ENCODE measurements at places on chromosomes 3 and 15.

GRCh38 chr3:50147861-50148260 is 7.3 kb upstream of the SEMA3F start:
- no peak for DNase-seq

- no peak for DNase-seq
Measured at GRCh38 chr15:75823860-75824613, 19.2 kb upstream of the UBE2Q2 start.

- no peak for DNase-seq
Measured at GRCh38 chr15:68231102-68231818, 1.7 kb upstream of the CLN6 start.

GRCh38 chr3:6854184-6854583 is 6.7 kb upstream of the GRM7 start:
- no peak for DNase-seq

DNA sequence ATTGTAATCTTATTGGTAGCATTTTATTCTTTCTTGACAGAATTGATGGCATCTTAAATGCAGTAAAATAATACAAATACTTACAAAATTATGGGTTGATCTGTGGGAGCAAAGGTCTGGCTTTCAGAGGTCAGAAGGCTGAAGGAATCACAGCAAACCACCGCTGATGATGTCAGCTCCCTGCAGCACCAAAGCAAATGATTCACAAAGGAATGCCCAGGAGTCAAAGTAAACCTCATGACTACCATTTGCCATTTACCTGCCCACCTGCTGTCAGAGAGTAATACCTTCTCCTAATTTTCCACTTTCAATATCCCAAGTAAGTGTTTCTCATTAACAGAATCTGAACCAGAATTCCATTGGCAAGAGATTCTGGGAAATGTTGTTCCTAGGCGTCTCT is 46.1 kb downstream of the CPA3 start:
- DNase-seq = no peak

DNA sequence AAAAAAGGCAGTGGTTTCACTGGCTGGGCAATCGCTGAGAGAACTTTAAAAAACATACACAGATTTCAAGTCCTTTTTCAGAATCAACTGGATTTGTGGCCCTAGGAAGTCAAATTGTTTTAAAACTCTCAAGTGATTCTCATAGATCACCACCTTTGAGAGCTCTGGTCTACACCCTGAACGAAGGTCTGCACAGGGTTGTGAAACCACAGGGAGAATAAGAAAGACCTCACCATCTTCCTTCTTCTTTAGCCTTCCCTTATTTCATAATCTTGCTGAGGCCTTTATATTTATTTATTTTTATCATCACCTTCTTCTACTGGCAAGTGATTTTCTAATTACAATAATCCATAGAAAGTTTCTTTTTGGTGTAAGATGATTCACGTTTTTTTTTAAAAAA is 58.1 kb downstream of the FOXP1 start:
- no peak for DNase-seq

DNA sequence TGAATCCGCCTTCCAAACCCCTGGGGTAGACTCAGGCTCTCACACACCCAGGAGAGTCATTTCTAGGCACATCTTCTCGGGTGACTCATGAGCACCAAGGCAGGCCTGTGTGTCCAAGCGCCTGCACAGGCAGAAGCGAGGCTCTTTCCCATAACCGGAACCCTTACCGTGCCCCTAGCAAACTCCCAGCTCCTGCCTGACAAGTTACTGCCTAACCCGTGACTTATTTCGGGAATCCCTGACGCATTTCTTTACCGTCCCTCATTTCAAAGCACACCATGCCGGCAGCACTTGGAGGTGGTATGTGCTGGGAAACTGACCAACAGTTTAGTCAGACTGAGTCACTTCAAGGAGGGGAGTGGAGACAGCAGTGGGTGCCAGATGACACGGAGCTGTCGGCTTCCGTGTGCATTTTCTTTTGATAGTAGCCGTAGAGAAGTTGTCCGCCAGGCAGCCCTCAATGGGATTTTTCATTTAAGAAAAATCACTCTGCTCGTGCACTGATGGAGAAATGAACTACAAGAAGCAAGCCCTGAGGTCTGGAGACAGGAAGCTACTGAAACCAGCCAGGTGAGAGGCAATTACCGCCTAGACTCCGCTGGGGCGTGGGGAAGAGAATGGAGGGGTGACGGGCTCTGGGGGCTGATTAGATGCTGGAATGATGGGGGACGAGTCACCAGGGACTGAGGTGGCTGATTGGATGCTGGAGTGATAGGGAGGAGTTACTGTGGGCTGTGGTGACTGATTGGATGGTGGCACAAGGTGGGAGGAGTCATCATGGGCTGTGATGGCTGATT is 17.3 kb upstream of the HRH1 start:
- no peak for DNase-seq

DNA sequence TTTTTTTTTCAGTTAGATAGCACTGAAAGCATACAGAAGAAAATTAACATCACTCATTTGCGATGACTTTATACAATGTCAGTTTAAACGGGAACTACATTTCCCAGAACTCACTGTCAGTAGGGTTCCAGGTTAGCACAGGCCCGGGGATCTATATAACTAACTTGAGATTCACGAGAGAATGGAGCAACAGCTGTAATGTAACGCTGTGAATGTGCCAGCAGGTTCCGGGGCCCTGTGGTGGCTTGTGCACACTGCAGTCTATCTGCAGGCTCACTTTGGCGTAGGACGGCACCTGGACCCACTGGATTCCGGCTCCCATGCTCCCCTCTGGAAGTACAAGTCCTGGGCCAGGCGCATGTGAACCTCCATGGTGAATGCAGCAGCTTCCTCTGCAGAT is 19.4 kb downstream of the CCR1 start:
- DNase-seq = no peak

GRCh38 chr3:120497336-120497735 is 46.5 kb upstream of the FSTL1 start:
- no peak for DNase-seq

- DNase-seq = no peak
Measured at GRCh38 chr15:62740141-62741004, 302.2 kb upstream of the TPM1 start.

- peak; percentile 78 for DNase-seq
Measured at GRCh38 chr15:39510001-39510701, 70.7 kb upstream of the THBS1 start.

DNA sequence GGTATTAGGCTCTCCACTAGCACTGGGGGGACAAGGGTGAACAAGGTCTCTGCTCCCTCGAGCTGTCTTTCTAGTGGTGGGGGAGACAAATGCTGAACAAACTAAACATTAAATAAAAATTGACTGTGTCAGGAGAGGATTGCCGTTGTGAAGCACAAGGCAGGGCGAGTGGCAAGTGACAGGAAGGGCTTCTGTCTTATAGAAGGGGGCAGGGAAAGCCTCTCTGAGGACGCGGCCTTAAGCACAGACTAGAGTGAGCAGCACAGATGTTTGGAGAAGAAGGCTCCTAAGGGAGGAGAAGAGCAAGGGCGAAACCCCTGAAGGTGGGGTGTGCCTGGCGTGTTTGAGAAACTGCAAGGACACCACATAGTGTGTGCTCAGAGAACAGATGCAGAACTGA is 50.9 kb upstream of the ATP2B2 start:
- no peak for DNase-seq

DNA sequence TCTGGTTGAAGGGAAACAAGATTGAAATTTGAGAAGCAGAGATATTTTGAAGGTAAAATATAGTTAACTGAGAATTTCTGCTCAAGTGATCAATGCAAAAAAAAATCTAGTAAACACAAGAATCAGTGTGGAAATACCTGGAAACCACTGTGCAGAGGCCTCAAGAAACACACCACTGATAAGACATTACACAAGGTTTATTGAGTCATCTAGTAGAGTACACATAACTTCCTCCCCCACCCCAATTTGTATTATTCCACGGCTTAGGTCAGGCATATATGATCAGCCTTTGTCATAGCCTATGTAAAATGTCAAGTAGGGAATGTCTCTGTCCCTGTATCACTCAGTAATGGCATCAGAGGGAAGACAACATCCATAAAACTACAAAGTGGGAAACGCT is 447.8 kb upstream of the BCHE start:
- DNase-seq = no peak

- DNase-seq = no peak
Measured at GRCh38 chr3:99287876-99288275, 350.5 kb upstream of the COL8A1 start.

DNA sequence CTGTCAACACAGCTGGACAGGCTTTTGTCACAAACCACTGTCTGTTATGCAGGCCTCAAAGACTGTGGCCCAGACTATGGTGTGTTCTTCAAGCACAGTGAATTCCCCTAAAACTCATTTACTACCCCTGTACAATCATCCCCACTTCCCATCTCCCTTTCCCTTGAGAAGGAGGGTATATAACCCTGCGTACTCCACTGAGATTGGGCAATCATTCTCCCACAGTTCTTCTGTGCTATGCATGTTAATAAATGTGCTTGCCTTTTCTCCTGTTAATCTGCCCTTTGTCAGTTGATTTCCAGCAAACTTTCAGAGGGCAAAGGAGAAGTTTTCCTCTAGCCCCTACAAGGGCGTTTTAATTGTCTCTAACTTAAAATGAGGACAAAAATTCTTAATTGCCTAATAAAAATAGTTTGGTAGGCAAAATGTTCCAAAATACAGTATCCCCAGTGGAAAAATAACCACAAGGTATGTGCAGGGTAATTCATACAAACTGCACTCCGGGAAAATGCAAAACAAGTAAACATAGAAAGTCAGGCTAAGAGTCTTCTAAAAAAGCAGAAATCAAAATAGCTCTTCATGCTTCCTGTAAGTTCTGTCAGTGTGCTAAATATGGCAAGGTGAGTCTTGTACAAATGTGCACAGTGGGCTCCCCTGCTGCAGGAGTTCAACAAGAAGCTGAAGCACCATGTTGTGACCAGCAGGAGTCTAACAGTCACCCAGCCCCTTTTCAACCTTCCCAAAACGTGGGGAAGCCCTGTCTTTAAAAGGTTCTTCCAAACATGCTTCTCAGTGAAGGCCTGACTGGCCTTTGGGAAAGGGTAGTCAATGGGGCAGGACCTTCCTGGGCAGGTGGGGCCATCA is 10.2 kb downstream of the ATP10A start:
- DNase-seq = no peak

- peak; percentile 90 for DNase-seq
Measured at GRCh38 chr3:143119009-143119914, at the start of gene CHST2. Gene CHST2, plus strand, starts transcription at chr3:143119771. Its CDS starts 1,046 bp downstream, at chr3:143120817.

DNA sequence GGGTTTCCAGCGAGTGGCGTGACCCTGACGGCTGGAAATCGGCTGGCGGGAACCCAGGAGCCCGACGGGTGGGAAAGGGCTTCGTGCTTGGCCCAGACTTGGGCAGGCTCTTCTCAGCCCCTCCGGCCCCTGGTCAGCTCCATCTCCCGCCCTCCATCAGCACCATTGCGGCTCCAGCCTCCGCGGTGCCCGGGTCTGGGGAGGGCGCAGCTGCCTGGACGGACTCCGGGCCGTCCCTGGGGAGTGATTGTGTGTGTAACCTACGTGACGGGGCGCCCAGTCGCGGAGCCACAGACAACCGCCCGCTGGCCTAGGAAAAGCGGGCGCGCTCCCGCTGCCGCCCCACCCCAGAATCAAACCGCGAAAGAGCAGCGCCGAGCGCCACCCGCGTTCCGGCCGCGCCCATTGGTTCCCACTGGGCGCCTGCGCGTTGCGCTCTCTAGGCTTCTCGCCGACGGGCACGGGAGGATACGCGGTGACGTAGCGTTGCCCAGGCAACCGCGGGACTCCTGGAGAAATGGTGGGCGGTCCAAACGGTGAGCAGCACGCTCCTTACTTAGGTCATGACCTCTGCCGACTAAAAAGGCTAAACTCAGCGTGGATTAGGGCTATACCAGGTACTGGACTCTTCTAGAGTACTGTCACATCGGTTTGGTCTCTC is at the start of gene CFAP20DC:
CFAP20DC (minus strand) TSS at position 355 of the 661 bp plus-strand sequence. CDS start 394 bp downstream, outside the sequence.
- peak; percentile 93 for DNase-seq

GRCh38 chr15:96349857-96350720 is 19.6 kb downstream of the NR2F2 start:
- no peak for DNase-seq

DNA sequence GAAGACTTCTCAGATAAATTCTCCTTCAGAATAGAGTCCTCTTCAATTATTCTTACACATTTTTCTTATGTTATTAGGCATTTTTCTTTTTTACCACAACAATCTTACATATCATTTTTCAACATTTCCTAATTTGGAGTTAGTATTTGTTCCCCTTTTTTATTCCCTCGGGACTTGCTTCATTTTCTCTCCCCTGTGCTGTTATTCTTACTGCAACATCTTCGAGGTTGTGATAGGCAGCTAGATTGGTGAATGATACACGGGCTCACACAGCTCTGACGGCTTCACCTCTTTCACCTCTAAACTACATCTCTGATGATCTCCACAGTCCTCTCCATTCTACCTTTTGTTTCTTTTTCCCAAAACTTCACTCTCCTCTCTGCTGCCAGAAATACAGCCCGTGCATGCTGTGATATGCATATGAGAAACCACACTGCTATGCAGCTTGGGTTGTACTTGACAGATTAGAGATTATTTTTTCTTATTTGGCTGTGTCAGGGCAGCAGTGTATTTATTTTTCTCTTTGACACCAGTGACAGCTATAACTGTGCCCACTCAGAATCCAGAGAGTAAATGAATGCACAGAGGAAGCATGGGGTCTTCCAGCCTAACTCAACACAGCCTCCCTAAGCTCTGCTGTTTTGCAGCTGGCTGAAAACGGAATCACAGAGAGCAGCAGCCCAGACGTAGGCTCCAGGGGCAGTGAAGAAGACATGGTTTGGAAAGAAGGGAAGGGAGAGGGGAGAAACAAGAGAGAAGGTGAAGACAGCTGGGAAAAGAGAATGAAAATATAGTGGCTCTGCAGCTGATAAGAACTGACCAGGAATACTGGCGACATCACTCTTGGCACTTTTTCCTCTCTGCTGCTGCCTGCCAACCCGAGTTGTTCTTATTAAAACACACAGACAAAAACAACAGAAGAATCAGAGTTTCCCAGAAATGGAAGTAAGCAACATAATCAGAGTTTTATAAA is 61.8 kb downstream of the SLC9A9 start:
- no peak for DNase-seq

- DNase-seq = no peak
Measured at GRCh38 chr3:114858329-114858728, 288.8 kb downstream of the ZBTB20 start.

- DNase-seq = no peak
Measured at GRCh38 chr15:31259562-31260252, 66.9 kb upstream of the KLF13 start.

DNA sequence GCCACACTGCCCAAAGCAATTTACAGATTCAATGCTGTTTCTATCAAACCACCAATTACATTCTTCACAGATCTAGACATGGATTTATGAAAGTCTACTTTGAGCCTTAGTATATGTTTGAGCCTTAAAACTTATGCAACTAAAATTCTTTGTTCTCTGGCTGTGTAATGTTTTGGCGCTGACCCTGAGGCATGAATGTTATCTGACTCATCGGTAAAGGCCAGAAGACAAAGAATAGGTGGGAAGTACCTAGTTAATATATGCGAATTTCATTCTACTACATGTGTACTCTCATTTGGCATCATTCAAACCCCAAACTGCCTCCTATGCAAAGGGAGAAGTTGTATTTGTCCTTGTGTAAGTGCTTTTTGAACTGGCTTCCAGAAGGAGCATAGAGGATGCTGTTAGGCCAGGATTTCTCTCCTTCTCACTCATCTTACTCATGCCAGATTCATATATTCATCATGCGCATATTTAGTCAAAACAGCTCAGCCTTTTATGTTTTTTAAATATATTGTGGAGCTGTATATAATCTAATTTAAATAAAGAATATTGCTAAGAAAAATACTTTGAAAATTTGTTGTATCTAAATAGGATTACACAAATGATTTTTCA is 204.2 kb downstream of the NFKBIZ start:
- no peak for DNase-seq

All from left forelimb (tissue), 1 donor.